ENCODE measurements at places on chromosomes 16 and 17.
A peak's percentile ranks its signal among the peaks of the same experiment; 100 is the strongest.

DNA sequence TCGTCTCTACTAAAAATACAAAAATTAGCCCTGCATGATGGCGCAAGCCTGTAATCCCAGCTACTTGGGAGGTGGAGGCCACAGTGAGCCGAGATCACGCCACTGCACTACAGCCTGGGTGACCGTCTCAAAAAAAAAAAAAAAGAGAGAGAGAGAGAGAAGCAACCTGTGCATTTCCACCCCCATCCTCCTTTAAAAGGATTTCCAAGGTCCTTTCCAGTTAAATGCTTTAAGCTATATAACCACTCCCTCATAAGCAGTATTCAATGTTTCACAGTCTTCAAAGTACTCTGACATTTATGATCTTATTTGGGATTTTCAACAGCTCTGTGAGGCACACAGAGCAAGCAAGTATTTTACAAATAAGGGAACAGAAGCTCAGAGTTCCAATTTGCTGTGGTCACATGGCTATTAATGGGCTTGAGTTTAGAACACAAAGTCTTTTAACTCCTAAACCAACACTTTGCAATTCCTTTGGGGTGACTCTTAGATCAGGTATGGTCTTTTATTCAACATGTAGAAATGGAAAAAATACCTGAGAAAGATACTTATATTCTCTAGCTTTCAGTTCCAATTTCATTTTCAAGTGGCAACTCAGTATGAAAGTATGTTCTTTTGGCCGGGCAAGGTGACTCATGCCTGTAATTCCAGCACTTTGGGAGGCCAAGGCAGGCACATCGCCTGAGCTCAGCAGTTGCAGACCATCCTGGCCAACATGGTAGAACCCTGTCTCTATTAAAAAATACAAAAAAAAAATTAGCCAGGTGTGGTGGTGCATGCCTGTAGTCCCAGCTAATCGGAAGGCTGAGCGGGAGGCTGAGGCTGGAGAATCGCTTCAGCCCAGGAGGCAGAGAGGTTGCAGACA lies 31.3 kb downstream of the SPOP start:
- peak; percentile 8 for DNase-seq

GRCh38 chr16:77590707-77591106 lies 131.6 kb upstream of the NUDT7 start:
- no peak for DNase-seq

GRCh38 chr17:17077101-17077500 lies 34.8 kb downstream of the MPRIP start:
- DNase-seq: no peak

GRCh38 chr16:88524973-88525662 lies 45.1 kb upstream of the ZC3H18 start:
- DNase-seq: no peak

DNA sequence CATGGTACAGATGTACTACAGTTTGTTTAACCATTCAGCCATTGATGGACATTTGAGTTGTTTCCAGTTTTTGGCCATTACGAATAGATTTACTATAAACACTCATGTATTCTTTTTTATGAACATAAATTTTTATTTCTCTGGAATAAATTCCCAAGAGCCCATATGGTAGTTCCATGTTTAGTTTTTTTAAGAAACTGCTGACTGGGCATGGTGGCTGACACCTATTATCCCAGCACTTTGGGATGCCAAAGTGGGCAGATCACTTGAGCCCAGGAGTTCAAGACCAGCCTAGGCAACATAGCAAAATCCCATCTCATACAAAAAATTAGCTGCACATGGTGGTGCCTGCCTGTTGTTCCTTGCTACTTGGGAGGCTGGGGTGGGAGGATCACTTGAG lies 30.3 kb downstream of the PRAC1 start:
- no peak for DNase-seq

GRCh38 chr16:89837014-89837546 lies 8.8 kb downstream of the SPIRE2 start:
- DNase-seq: no peak

DNA sequence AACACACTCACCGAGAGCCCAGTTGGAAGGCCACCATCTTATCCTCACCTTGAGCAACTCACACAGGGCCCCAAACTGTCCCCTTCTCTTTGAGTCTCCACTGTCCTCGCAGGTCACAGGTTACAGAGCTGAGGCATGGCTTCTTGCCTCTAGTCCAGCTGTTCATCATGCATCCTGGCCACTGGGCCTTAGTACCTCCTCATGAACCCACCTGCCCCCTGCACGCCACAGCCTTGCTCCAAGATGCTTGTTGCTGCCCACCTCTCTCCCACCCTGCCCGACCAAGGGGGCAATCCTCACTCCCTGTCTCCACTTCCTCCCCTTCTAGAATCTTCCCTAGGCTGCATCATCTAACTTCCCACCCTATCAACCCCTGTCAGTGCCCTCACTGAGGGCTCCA lies 17.1 kb downstream of the CDH5 start:
- no peak for DNase-seq

DNA sequence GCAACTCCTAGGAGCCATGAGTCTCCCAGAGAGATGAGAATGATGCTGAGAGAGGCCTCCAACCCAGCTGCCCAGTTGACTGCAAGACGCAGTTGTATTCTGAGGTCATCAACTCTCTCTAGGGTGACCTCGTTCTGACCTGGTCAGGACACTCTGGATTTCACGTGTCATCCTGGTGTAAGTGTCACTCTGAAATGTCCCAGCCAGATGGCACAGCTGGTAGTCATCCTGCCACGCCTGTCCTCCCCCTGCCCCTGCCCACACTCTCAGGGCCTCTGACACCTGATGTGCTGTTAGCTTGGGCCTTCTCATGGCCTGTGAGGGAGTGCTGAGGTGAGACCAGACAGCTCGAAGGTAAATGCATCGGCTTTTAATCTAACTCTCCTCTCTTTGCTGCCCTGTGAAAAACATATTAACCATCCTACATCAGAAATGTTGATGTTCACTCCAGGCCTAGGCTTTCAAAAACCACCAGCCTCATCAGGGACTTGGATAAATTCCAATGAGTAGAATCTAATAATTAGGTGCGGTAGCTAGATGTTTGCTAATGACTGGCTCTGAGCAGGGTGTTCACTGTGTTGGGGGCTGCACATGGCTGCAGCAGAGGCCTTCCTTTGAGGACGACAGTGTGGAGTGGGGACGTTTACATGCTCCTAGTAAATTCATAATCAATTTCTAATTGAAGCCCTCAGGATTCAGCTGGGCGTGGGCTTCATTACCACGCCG lies 13.8 kb downstream of the MLYCD start:
- DNase-seq: no peak

- no peak for DNase-seq
These were observed 268.5 kb downstream of the RBFOX1 start for GRCh38 chr16:7601100-7601499.

DNA sequence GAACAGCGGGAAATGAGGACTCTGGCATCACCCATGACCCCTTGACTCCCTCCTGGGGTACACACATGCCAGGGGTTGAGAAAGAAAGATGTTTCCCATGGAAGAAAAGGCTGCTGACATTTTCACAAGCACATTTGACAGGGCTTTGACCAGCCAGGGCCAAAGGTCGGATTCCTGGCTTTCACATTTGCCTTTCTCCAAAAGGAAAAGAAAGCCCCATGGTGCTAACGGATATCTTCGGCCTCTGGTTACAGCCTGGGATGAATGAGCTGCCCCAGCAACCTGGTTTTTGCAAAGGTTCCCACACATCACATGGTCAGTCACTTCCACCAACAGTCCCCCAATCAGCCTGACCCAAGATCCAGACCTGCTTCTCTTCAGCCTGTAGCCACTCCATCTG lies 478.2 kb upstream of the CDH11 start:
- no peak for DNase-seq

DNA sequence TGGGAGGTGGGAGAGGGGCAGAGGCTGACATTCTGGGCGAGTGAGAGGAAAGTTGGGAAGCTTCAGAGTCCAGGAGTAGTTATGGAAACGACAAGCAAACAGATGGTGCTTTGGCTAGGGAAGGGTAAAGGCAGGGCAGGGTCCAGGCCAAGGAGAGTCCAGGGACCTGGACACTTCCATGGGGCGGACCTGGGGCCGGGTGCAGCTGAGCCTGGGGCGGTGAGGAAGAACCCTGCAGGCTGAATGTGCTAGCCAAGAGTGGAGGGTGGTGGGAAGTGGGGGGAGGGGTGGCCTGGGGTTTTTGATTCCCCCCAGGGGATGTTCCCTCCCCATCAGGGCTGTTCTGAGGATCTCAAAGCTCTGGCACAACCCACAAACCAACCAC lies 2.6 kb downstream of the PPP1R9B start:
- DNase-seq: no peak

DNA sequence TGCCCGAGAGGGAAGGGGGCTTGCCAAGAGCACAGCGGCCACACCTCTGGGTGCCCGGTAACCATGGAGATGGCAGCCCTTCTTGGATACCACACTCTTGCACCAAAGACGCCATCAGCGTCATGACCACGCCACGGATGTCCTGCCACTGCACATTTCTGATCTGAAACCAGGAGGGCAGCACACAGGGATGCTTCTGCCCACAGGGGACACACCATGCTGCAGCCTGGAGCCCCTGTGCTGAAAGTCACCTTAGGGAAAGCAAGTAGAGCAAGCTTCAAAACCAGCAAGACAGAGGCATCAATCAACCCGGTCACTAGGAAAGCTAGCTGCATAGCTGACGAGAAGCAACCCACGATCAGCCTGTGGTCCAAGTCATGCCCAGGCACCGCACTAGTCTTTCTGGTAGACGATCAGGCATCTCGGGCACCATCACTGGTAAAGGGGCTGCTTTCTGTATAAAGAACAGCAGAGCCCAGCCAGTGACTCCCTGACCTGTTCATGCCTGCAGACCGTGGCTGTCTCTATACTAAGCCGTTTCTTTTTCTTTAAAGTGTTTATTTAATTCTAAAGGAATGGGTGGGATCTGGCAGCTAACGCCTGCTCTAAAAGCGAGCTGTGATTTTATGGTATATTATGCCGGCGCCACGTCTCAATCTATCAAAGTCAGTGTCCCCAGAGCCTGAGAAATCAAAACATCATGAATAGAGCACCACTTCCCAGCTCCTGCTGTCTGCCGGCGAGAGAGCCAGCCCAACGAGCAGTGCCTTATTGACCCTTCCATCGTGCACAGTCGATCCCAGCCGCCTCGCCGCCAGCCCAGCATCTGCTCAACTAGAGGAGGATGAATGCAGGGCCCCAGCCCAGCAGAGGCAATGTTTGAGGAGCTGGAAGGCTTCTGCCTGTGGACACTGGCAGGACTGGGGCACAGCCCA lies 244.7 kb downstream of the RBFOX3 start:
- DNase-seq: no peak
